ENCODE measurements at places on chromosomes 7 and 10.

GRCh38 chr7:23293500-23294073 is 5.6 kb upstream of the MALSU1 start:
- no peak for DNase-seq

GRCh38 chr10:132120200-132120599 is 54.5 kb downstream of the JAKMIP3 start:
- DNase-seq: no peak

DNA sequence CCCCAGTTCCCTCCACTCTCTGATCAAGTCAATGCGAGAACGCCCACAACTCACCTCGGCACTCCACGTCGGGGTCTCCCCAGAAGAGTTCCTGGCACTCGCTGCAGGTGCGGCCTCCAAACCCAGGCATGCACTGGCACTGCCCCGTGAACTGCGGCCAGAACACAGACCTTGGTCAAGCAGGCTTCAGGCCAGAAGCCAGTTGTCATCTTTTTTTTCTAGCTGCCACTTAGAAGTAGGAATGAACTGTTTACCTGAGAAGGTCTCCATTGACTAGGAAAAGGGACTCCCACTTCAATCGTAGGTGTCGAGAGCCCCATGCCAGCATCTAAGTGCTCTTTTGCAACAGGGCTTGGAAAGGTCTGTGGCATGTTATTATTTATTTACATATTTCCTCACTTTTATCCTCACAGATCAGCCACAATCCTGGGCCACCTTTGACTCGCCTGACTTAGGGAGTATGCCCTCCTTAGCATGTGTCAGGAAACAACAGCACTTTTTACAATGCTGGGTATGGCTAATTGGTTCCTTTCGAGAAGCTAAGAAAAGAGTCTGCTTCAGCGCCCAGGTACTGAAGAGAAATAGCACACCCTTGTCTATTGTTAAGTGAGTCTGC is 51.7 kb downstream of the LAMB1 start:
- no peak for DNase-seq

DNA sequence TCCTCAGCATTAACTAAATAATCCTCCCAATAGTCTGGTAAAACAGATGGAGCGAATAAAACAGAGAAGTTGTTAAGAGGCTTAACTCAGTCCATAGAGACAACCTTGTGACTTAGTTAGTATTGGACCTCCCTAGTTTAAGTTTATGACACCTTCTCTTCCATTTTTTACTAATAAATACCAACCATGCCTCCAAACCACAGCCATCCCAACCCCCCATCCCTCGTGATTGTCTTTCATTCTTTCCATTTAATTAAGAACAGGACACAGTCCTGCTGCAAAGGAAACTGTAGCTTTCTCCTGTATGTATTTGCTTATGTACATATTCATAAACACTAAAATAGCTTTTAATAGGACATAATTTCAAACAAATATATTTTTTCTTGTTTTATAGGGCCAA is 238.2 kb downstream of the SEMA3D start:
- DNase-seq: no peak

GRCh38 chr10:132451506-132452215 is 54.7 kb downstream of the PWWP2B start:
- DNase-seq: no peak

GRCh38 chr7:80824253-80824652 is 94.6 kb downstream of the SEMA3C start:
- DNase-seq: no peak

DNA sequence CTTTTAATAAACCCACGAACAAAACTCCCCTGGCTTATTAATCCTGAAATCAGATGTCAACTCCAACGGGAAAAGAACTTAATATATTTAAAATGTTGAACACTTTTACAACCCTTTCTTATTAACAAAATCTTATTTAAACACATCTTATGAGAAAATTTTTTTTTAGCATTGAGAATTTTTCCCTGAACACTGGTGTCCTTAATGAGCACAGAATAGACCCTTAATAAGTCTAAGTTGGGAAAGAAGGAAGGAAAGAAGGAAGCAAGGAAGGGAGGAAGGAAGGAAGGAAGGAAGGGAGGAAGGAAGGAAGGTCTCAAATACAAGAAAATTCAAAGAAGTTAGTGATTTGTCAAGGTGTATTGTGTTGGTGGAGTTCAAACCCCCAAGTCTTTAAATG is 129.2 kb upstream of the COL1A2 start:
- DNase-seq: no peak

- DNase-seq: no peak
Measured at GRCh38 chr7:24831240-24831639, 74.0 kb upstream of the GSDME start.

- DNase-seq: no peak
Measured at GRCh38 chr7:3649678-3650440, 348.8 kb downstream of the SDK1 start.

DNA sequence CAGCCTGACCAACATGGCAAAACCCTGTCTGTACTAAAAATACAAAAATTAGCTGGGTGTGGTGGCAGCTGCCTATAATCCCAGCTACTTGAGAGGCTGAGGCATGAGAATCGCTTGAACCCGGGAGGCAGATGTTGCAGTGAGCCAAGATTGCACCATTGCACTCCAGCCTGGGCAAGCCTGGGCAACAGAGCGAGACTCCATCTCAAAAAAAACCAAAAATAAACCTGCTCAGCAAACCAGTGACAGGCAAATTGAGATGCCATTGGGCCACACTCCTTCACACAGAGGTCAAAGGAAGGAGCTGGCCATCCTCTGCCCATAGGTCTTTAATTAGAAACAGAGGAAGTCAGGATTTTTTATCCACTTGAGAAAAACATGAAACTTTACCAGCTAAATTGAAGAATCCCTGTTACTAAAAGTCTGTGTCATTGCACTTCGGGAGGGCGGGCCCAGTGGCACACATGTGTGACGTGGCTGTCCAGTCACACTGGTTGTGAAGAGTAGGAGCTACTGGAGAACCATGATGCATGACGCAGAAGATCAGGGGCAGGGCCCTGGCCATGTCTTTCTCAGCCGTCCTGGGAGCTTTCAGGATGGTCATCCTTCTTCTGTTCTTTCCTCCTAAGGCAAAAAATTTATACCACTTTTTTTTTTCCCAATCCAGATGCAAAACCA is 118.3 kb upstream of the ZNF438 start:
- no peak for DNase-seq

DNA sequence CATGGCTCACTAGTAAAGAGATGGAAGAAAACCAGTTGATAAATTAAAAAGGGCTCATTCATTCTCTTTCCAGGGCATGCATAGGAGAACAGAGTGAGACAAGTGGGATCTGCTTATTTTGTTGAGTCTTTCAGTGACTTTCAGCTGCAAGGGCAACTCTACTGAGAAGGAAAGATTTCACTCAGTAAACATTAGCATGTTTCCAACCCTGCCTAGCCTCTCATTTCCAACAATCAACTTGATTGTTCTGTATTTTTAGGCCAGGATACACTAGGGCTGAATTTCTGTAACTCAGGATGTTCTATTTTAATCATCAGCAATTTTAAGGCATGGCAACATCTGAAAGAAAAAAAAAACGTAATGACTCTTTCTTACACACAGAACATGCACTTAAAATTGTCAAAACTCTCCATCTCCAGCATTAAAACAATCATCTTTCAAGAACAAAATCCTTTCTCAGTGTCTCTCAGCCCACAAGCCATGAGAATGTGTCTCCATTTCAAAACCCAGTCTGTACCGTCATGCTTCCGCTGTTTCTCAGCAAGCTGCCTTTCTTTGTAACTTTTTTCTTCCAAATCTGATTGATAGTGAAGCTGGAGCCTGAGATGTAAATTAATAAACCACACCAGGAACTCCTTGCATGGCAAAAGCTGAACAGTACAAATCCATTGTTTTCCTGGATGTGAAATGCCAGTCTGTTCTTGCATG is 147.2 kb upstream of the KLF14 start:
- no peak for DNase-seq

GRCh38 chr10:90856964-90857634 is 740 bp downstream of the HTR7 start:
- DNase-seq: peak; percentile 53

DNA sequence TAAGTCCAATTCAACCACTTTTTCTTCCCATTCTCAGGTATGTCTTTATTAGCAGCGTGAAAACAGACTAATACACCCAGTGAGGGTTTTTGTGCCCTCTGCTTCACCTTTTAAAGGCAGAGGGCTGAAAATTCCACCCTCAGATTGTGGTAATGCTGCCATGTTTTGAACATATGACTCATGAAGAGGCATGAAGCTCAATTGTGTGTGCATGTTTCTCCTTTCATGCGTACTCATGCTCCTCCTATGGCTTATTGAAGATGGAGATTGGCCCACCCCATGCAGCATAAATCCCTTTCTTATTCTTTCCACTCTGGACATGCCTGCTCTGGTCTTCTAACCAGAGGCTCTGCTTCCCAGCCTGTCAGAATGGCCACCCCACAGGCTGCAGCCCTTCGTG is 168.0 kb upstream of the PRKCQ start:
- peak; percentile 21 for DNase-seq

DNA sequence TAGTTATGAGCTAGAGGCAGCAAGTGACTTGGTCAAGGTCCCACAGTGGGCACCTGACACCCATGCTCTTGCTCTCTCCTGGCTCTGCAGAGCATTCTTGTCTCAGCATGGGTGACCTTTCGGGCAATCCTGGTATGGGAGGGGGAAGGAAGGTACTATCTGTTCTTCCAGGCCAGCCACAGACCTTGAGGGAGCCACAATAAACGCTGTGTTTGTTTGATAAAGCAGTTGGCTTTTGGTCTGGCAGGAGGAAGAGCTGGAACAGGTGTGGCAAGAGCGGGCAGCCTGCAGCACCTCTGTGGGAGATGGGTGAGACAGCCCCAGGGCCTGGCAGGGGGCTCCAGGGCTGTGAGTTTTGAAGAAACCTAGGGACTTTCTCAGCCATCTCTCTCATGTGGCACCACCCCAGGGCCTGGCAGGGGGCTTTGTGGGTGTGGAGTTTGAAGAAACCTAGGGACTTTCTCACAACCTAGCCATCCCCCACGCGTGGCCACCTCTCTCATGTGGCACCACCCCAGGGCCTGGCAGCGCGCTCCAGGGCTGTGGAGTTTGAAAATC is 11.4 kb downstream of the CLDN3 start:
- no peak for DNase-seq

GRCh38 chr10:88934900-88935672 is 17.5 kb downstream of the ACTA2 start:
- DNase-seq: peak; percentile 83

DNA sequence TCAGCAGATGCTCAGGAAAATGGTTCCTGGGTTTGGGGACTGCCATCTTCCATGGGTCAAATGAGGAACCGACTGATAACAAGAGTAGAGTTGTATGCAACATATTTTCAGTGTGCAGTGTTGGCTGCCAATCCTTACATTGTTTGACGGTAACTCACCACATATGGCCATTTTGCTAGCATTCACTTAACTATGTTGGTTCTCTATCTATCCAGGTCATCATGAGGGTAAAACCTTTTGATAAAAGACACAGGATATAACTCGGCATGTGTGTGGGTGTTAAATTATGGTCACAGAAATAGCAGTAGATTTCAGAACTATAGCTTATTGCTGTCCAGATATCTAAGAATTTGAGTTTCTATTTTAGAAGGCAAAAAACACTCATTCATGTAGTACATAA is 140.7 kb upstream of the AOAH start:
- DNase-seq: no peak

- DNase-seq: no peak
Measured at GRCh38 chr7:39608278-39608677, 15.1 kb upstream of the RALA start.

DNA sequence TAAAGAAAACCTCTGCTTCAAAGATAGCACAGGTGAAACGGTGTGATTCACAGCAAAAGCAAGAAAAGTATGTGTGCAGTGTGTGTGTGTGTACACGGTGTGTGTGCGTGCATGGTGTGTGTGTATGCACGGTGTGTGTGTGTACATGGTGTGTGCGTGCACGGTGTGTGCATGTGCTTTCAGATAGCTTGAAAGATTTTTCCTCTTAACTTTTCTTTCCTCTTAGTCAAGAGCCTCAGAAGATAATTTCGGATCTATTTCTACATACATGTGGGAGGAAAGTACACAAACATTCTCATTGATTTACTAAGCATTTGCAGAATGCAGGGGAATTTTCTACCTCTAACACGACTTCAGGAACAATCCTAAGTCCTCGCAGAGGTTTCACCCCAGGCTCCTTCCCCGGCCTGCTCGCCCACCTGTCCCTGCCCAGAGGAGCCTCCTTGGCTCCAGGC is 2.9 kb downstream of the FGFR2 start:
- peak; percentile 37 for DNase-seq

DNA sequence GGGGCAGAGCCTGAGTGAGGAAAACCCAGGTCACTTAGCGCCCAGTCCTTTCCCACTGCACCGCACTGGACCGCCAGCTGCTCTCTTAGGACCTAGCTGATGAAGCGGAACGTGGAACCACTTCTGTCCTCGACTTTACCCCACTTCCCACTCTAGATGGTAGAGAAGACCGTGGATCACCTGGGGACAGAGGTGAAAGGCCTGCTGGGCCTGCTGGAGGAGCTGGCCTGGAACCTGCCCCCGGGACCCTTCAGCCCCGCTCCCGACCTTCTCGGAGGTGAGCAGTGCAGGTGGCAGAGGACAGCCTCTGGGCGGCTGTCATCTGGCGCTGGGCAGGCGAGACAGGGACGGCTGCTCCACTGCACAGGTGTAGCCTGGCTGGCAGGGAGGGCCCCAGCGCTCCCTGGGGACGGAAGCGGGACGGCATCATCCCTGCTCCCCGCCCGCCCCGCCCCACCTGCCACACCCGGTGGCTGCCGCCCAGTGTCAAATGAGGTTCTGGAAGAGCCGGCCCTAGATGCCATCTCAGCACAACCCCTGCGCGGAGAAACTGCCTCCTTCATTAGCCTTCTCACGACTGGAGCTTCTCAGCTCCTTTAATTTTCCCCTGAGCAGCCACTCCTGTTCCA is 11.7 kb downstream of the PLAC9 start:
- DNase-seq: peak; percentile 54

DNA sequence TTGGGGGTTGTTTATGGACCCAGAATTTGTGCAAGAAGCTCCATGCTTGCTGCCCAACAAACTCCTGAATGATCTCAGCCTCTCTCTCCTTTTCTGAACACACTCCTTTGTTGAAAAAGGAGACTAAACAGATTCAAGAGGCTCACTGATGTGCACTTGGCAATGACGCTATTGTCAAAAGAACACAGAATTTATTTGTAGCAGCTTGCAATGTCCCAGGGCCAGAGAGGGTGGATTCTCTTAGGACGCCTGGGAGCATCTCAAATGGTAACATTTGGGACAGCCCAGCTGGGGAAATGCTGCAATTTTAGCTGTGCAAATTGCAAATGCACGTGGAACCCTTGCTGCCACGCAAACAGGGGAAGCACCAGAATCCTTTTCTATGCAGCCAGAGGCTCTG is 79.9 kb downstream of the GPR26 start:
- DNase-seq: no peak

GRCh38 chr10:31359979-31360378 is 41.0 kb downstream of the ZEB1 start:
- no peak for DNase-seq

- DNase-seq: no peak
Measured at GRCh38 chr10:74640134-74640921, 186.1 kb upstream of the KAT6B start.

GRCh38 chr10:104666106-104666505 is 25.0 kb downstream of the SORCS3 start:
- DNase-seq: no peak

- peak; percentile 18 for DNase-seq
Measured at GRCh38 chr7:65953001-65953720, 28.9 kb downstream of the GUSB start.

- no peak for DNase-seq
Measured at GRCh38 chr10:1376384-1376945, 320.3 kb downstream of the WDR37 start.

- DNase-seq: no peak
Measured at GRCh38 chr10:21099291-21100062, 202.4 kb upstream of the NEBL start.
